Stimulated activated CD8-positive, alpha-beta memory T cell treated with anti-CD3 and anti-CD28 coated beads, Interleukin-2, amount 100 ng/mL, for 1 hour (primary cell): ENCODE measurements at places on chromosomes 2 and 18.

DNA sequence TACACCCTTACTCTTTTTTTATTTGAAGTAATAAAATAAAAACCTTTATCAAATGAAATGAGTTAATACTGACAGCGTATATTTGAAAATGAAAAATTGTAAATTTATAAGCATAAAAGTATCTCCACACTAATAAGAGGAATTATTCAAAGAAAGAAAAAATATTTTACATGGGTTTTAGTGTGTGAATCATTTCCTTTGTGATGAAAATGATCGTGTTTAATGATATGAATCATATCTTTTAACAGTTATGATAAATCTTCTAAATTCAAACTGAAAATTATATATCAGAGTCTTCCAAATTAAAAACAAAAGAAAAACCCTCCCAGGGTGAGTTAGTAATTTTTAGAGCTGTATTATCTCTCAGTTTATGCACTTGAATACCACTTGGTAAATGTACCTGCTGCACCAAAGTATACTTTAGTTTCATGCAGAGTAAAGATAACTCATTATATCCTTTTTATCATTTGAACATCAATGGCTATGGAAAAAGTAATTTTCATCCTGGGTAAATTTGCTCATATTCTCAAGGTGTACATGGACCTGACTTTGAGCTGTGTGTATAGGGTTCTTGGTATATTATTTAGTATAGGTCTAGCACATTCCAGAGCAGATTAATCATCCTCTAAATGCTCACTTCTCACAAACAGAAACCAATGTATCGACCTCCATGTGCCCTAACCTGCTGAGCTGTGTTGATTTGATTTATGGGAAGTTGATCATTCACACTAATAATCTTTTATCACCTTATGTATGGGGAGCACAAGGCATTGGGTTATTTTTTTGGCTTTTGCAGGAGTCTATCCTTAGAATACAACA lies 98.7 kb upstream of the VWC2L start:
- no peak for DNase-seq

- no peak for DNase-seq
These were observed 100.2 kb downstream of the CRIM1 start for GRCh38 chr2:36455788-36456187.

DNA sequence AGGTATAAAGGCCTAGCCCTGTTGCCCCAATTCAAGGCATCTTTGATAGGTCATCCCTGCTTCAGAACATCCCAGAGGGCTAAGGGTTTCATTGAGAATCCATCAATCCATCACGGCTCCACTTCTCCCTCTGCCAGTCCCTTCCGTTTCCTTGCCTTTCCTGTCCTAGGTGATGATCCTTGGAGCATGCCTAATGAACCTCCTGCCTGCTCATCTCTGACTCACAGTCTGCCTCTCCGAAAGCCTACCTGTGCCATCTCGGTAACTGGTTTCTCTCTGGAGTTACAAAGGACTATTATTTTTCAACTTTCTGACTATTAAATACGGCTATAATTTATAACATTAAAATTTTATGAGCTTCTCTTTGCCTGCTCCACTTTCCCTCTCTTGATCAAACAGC lies 36.7 kb upstream of the OSBPL6 start:
- no peak for DNase-seq

- no peak for DNase-seq
These were observed 9.4 kb downstream of the RAMP1 start for GRCh38 chr2:237868631-237869342.
